Activated CD4-positive, alpha-beta memory T cell treated with anti-CD3 and anti-CD28 coated beads for 36 hours (primary cell): ENCODE measurements at places on chromosomes 2 and 18. TPM values are rescaled to one million over a fixed set of nuclear protein-coding genes. Genes with fewer than 3 reads are reported as not detected.

CFAP210 gene
- total RNA-seq = not detected

GTF2A1L gene
- not detected for total RNA-seq

TGFA gene
- total RNA-seq = 0.50 TPM

CDKL4 gene
- 0.14 TPM for total RNA-seq

IL1B gene
- not detected for total RNA-seq

SPP2 gene
- not detected for total RNA-seq
